SK-N-MC (cell line): ENCODE measurements at places on chromosomes 7 and 10.
A peak's percentile ranks its signal among the peaks of the same experiment; 100 is the strongest.

- DNase-seq = no peak
These were observed 68.8 kb downstream of the DGKB start for GRCh38 chr7:14833707-14834106.

DNA sequence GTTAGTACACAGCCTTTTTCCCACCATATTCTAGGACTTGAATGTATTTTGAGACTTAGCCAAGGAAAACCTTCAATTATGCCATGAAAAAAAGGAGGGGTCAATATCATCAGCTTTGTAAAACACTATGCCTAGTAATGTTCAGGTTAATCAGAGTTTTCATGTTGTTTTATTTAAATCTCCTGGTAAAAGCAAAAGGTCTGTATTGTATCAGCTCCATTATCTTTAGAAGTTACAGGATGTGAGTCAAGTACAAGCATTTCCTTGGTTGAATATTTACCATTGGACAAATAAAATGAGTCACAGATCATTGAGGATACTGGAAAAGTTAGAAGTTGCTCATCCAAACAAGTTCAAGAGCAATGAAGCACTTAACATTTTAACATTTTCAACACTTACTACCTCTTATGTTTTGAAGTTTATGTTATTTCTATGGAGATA, 89.9 kb upstream of the CAPZA2 start:
- no peak for DNase-seq

DNA sequence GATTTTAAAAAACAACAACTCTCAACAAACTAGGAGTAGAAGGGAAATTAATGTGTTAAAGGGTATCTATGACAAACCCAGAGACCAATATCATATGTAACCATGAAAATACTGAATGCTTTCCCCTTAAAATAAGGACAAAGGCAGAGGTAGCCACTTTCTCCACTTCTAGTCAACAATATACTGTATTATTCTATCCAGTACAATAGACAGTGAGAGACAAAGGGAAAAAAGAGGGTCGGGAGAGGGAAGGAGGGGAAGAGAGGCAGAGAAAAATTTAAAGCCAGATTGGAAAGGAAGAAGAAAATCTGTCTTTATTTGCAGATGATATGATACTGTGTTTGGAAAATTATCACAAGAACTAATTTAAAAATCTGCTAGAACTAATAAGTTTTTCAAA, 39.1 kb upstream of the WDFY4 start:
- DNase-seq = no peak

DNA sequence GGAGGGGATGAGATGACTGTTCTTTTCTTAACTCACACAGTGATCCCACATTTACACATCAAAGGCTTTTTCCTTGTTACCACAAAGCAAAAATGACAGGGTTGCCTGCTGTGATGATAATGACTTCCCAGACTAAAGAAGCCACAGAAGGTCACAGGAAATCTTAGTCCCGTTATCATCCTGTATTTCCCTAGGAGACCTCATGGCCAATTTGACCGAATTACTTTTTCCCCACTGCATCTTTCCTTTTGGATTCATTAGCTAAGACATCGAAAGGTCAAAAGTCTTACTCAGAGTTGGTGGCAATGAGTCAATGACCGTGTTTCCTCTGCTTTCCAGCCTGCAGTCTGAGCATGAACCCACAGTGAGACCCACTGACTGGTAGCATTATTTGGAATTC, 130.1 kb upstream of the INHBA start:
- no peak for DNase-seq

- DNase-seq = no peak
These were observed 986.9 kb downstream of the TYW1 start for GRCh38 chr7:67983486-67983885.

GRCh38 chr10:791639-792038, 102.2 kb upstream of the DIP2C start:
- DNase-seq = no peak

DNA sequence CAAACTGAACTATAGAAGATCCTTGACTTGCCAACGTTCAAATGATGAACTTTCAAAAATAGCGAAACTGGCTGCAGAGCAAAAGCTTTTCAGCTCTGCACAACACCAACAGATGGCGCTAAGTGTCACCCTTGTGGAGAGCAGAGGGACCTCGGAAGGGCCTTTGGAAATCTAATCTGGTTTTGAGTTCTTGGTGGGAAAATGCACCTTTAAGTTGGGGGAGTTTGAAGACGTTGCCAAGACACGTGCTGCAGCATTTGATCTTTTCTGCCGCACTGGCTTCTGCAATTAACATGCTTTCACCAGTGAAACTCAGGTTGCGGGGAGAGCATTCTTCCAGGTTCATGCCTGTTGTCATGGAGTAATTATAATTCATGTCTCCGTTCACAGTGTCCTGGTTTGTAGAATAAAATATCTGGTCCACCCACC, 26.3 kb upstream of the WDR11 start:
- DNase-seq = peak; percentile 2

DNA sequence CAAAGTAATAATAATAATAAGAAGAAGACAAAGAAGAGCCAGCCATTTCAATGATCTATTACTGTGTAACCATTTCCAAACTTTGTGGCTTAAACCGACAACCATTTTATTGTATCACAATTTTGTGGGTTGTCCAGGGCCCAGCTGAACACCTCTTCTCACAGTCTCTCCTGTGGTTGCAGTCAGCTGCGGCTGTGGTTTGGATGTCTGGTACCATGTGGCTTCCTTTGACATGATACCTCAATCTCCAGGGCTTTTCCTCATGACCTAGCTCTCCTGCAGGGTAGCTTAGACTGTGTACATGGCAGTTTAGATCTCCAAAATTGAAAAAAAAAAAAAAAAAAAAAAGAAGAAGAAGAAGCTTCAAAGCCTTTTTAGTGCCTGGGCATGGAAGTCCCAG, 72.6 kb upstream of the NFKB2 start:
- no peak for DNase-seq

- DNase-seq = no peak
These were observed 16.5 kb upstream of the CHN2 start for GRCh38 chr7:29177963-29178600.

DNA sequence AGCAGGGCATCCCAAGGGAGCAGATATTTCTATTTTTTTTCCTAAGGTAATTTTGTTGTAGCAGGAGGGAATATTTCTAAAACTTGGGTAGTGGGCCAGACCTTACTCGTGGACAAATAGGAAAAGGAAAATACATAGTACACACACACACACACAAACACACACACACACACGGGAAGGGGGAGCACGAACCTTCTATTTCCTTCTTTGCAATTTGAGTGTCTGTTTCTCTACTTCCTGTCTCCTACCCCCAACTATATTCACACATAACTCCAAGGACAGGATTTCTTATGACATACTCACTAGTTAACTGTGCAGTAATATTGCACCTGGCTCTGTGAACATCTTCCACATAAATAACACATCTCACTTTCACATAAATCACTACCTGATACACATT, 4.4 kb downstream of the LDB1 start:
- DNase-seq = no peak

- DNase-seq = no peak
These were observed 6.3 kb upstream of the HBP1 start for GRCh38 chr7:107162475-107162874.
